Smooth muscle cell of the pulmonary artery (primary cell): ENCODE measurements at places on chromosomes 13 and 19. TPM values are rescaled to one million over a fixed set of nuclear protein-coding genes. Genes with fewer than 3 reads are reported as not detected.

The HIF3A gene
- 0.13 and 2.8 TPM in 2 replicates for total RNA-seq

The SRRM5 gene
- total RNA-seq = 0.03 TPM in 1 of 2 replicates, not detected in the other

The PNMA8A gene
- 3.2 and 6.1 TPM in 2 replicates for total RNA-seq

The SYCN gene
- not detected in 2 replicates for total RNA-seq

The LILRA1 gene
- not detected in 2 replicates for total RNA-seq

The IGFL3 gene
- total RNA-seq = not detected in 2 replicates

The ATP5F1D gene
- total RNA-seq = 24.0 and 32.8 TPM in 2 replicates

The ZNF543 gene
- total RNA-seq = 11.2 and 12.3 TPM in 2 replicates

The ZIC2 gene
- not detected in 2 replicates for total RNA-seq

The LRG1 gene
- total RNA-seq = not detected in 2 replicates

The OR10H1 gene
- not detected in 2 replicates for total RNA-seq

The CYP2F1 gene
- not detected in 2 replicates for total RNA-seq
